ENCODE measurements at places on chromosomes 11 and 22. TPM values are rescaled to one million over a fixed set of nuclear protein-coding genes. Genes with fewer than 3 reads are reported as not detected.

DNA sequence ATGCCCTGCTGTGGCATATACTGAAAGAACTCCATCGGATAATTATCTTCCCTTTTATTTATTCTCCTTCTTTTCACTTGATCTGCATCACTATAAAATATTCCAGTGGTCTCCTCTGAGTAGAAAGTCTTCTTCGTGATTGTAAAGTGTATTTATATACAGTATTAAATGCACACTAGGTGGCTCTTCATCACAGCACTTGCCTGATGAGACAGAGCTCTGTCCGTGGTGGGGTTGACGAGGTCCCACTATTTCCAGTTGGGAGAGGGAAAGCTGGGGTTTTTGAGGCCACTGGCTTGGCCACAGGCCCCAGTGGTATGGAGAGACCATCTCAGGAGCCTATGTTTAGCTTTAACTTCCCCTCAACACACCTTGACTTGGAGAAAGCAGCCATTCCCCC lies 31.6 kb upstream of the ZBTB16 start:
- peaks cover 3% of the 10 kb centered on the region for H3K4me1 ChIP-seq
- no peak overlapping the region for H3K27ac ChIP-seq
- no peak for DNase-seq
- no peaks in the 10 kb centered on the region for H3K27me3 ChIP-seq

DNA sequence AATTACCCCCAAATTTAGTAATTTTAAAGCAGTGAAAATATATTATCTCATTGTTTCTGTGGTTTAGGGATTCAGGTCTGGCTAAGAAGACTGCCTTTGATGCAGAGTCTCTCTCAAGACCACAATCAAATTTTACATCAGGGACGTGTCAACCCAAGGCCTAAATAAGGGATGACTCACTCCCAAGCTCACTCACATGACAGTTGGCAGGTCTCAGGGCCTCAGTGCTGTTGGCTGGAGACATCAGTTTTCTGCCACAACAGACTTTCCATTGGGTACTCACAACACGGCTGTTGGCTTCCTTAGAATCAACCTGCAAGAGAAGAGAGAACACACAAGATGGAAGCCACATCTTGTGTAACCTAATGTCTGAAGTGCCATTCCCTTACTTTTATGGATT lies 377.3 kb downstream of the FAM181B start:
- H3K4me3 ChIP-seq, result no peak overlapping the region
- H3K27me3 ChIP-seq, result no peaks in the 10 kb centered on the region
- H3K36me3 ChIP-seq, result no peaks in the 10 kb centered on the region
- no peaks in the 10 kb centered on the region for H3K4me1 ChIP-seq
- no peak overlapping the region for H3K27ac ChIP-seq

- no peak overlapping the region for H3K4me3 ChIP-seq
- H3K27ac ChIP-seq, result no peak overlapping the region
- H3K4me1 ChIP-seq, result no peaks in the 10 kb centered on the region
- no peak for DNase-seq
Observed at GRCh38 chr11:103812680-103813079, 223.8 kb upstream of the DDI1 start.

DNA sequence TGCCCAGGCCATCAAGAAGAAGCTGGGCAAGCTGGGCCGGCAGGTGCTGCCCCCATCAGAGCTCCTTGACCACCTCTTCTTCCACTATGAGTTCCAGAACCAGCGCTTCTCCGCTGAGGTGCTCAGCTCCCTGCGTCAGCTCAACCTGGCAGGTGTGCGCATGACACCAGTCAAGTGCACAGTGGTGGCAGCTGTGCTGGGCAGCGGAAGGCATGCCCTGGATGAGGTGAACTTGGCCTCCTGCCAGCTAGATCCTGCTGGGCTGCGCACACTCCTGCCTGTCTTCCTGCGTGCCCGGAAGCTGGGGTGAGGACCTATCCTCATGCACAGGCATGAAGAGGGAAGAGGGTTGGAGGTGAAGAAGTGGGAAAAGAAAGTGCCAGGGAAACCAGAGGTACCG lies 5.3 kb upstream of the NHERF4 start:
- no peak overlapping the region for H3K4me3 ChIP-seq
- DNase-seq, result no peak

DNA sequence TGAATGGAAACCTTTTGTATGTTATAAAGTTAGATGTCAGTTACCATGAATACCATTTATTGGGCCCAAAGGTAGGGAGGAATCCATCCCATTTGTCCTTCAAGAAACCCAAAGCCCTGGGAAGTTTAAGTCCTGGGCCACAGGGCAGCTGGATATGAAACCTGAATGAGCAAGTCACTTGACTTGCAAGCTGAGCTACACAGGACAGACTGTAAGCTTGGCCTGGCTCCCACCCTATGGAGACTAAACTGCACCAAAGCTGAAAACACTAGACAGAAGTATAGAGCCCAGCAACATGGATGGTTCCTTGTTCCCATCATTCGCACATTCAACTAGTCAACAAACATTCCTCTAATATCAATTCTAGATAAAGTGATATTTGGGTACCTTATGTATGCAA lies 71.3 kb downstream of the KCNC1 start:
- H3K4me3 ChIP-seq, result no peak overlapping the region
- H3K4me1 ChIP-seq, result no peaks in the 10 kb centered on the region
- no peak overlapping the region for H3K27ac ChIP-seq
- DNase-seq, result no peak

GRCh38 chr22:50734986-50735738 lies 2.8 kb upstream of the ACR start:
- peaks cover 2% of the 10 kb centered on the region for H3K4me1 ChIP-seq
- no peak overlapping the region for H3K4me3 ChIP-seq
- no peaks in the 10 kb centered on the region for H3K36me3 ChIP-seq
- H3K27me3 ChIP-seq, result no peaks in the 10 kb centered on the region
- H3K27ac ChIP-seq, result no peak overlapping the region

DNA sequence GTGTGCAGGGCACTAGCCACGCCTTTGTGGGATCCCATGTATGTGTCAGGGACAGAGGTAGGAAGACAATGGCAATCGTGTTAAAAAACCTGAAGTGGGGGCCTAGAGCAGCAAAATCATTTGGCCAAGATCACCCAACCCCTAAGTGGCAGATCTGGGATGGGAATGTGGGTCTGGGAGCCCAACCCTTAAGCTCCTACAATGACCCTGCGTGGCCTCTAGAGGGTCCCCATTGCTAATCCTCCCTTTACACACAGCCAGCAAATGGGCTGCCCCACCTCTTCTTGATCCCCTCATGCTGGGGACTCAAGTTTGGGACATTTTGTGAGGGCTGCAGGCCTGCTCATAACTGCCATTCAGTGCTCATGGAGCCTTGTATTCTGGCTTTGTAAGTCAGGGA lies 73.2 kb upstream of the SUSD2 start:
- H3K4me1 ChIP-seq, result peaks cover 25% of the 10 kb centered on the region
- no peaks in the 10 kb centered on the region for H3K27me3 ChIP-seq
- H3K4me3 ChIP-seq, result no peak overlapping the region
- H3K36me3 ChIP-seq, result peaks cover 34% of the 10 kb centered on the region

DNA sequence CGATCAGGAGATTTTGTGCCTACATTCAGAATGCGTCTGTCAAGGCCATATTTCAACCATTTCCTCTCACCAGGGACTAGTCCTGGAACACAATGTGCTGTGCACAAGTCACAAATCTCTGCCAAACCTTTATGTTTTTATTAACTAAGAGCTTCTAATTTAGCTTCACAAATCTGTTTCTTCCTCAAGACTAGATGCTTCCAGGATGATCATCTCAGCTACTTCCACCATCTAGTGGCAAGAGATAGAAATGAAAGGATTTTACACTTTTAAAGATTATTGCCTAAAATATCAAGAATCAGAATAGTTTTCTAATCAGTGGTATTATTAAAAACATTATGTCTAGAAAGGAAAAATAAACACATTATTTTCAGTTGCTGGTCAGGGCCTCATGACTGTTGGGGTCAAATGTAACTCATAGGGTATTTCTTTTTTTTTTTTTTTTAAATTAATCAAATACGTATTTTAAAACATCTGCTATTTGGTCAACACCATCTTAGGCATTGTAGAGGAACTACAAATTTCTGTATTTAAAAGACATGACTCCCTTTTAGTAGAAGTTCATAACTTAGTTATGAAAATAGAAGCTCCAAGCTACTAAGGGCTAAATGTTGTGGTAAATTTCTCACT lies 1102.6 kb downstream of the DLG2 start:
- no peaks in the 10 kb centered on the region for H3K36me3 ChIP-seq
- DNase-seq, result no peak
- H3K4me1 ChIP-seq, result no peaks in the 10 kb centered on the region
- H3K27me3 ChIP-seq, result no peaks in the 10 kb centered on the region
- no peak overlapping the region for H3K27ac ChIP-seq

GRCh38 chr11:46249938-46250744 lies 27.3 kb upstream of the CREB3L1 start:
- no peak for DNase-seq
- no peaks in the 10 kb centered on the region for H3K36me3 ChIP-seq
- no peak overlapping the region for H3K27ac ChIP-seq
- no peak overlapping the region for H3K4me3 ChIP-seq
- peaks cover 9% of the 10 kb centered on the region for H3K4me1 ChIP-seq
- H3K27me3 ChIP-seq, result peaks cover 2% of the 10 kb centered on the region

GRCh38 chr11:127340438-127340837 lies 339.9 kb upstream of the KIRREL3 start:
- no peak for DNase-seq
- H3K36me3 ChIP-seq, result no peaks in the 10 kb centered on the region

- peaks cover 24% of the 10 kb centered on the region for H3K27me3 ChIP-seq
- DNase-seq, result no peak
- no peaks in the 10 kb centered on the region for H3K36me3 ChIP-seq
- H3K4me3 ChIP-seq, result no peak overlapping the region
- no peak overlapping the region for H3K27ac ChIP-seq
Observed at GRCh38 chr11:8164746-8165145, 4.1 kb downstream of the RIC3 start.

GRCh38 chr22:37674951-37675929 lies at the start of gene LGALS1:
LGALS1 (plus strand) TSS chr22:37675636; CDS start chr22:37675703, 67 bp downstream.
- H3K4me1 ChIP-seq, result peaks cover 66% of the 10 kb centered on the region
- peak within 1 kb of the TSS; percentile 77 for H3K4me3 ChIP-seq
- peaks cover 4% of the 10 kb centered on the region for H3K36me3 ChIP-seq

GRCh38 chr11:31786996-31787685 lies 24.0 kb downstream of the PAX6 start:
- no peaks in the 10 kb centered on the region for H3K4me1 ChIP-seq
- DNase-seq, result no peak
- H3K27me3 ChIP-seq, result no peaks in the 10 kb centered on the region
- no peak overlapping the region for H3K4me3 ChIP-seq

DNA sequence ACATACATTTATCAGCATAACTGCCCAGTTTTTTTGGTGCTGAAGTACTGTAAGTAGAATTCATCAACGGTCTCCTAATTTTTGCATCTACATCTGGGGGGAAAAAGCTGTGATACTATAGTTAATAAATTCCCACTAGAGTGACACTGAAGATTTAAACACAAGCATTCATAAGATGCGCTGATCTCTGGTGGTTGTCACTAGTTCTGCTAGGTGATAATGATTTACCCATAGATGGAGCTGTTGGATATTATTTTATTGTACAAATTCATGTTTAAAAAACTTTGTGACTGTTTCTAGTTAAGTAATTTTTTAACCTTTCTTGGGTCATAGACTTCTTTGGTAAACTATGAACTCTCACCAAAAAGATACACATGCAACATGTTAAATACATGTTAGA lies 106.6 kb downstream of the EMSY start:
- H3K27me3 ChIP-seq, result no peaks in the 10 kb centered on the region
- peaks cover 3% of the 10 kb centered on the region for H3K36me3 ChIP-seq
- no peak overlapping the region for H3K4me3 ChIP-seq
- DNase-seq, result no peak
- H3K4me1 ChIP-seq, result peaks cover 5% of the 10 kb centered on the region

- no peak overlapping the region for H3K27ac ChIP-seq
- no peak for DNase-seq
- H3K4me3 ChIP-seq, result no peak overlapping the region
Observed at GRCh38 chr11:44835938-44836337, 109.2 kb downstream of the TSPAN18 start.

GRCh38 chr22:46171940-46172339 lies 21.6 kb downstream of the PPARA start:
- H3K36me3 ChIP-seq, result peaks cover 4% of the 10 kb centered on the region
- H3K27me3 ChIP-seq, result no peaks in the 10 kb centered on the region
- peaks cover 21% of the 10 kb centered on the region for H3K4me1 ChIP-seq
- H3K4me3 ChIP-seq, result no peak overlapping the region

DNA sequence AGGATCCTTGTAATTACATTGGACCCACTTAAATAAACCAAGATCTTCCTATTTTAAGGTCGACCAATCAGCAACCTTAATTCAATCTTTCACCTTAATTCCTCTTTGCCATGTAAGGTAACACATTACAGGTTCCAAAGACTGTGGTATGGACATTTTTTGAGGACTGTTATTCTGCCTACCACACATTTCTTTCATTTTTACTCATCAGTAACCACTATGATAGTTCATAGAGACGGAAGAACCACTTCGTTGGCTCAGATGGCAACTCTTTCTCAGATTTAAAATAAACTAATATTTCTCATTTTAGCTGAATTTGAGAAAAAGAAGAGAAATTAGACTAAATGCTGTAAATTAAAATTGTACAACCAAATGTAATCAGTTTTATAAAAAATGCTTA lies 96.3 kb downstream of the PAX6 start:
- H3K4me3 ChIP-seq, result no peak overlapping the region
- H3K4me1 ChIP-seq, result peaks cover 3% of the 10 kb centered on the region
- no peak for DNase-seq

DNA sequence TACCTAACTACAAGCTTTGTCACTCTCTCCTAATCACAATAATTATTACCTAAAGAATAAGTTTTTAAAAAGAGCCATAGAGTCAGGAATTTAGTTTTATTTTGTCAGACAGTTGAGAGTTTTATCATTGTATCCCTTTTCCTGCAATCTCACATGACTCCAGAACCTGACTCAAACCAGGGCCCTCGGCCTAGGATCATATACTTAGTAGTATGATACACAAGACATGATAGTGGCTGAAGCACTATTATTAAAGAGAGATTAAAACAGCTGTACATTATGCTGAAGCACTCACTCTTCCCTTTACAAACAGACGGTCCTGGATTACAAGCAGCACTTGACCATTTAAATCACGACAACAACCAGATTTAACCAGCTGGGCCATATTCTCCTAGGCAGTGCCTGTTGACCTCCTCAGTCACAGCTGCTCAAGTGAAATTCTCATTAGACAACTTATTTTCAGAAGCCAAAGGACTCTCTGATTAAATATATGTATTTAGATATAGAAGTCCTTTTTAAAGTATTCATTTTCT lies 44.0 kb downstream of the SOX6 start:
- H3K4me3 ChIP-seq, result no peak overlapping the region
- no peak for DNase-seq
- H3K36me3 ChIP-seq, result no peaks in the 10 kb centered on the region
- H3K4me1 ChIP-seq, result no peaks in the 10 kb centered on the region
- H3K27ac ChIP-seq, result no peak overlapping the region
- H3K27me3 ChIP-seq, result no peaks in the 10 kb centered on the region

The WNT7B gene
- total RNA-seq, result not detected

The MUC2 gene
- total RNA-seq, result not detected

The OR5B21 gene
- total RNA-seq, result not detected

The SHANK2 gene
- not detected for total RNA-seq

The MPPED1 gene
- total RNA-seq, result not detected

The C11orf98 gene
- total RNA-seq, result 108 TPM

The GP1BB gene
- not detected for total RNA-seq

The C22orf42 gene
- total RNA-seq, result not detected

The LMNTD2 gene
- total RNA-seq, result 0.88 TPM

The TMPRSS13 gene
- 3.5 TPM for total RNA-seq

All from activated CD8-positive, alpha-beta T cell treated with anti-CD3 and anti-CD28 coated beads for 36 hours (primary cell).